Activated CD4-positive, alpha-beta T cell treated with anti-CD3 and anti-CD28 coated beads, Interleukin-2, amount 50 U/mL, for 1 hour (primary cell): ENCODE measurements at places on chromosomes 2 and 18.

DNA sequence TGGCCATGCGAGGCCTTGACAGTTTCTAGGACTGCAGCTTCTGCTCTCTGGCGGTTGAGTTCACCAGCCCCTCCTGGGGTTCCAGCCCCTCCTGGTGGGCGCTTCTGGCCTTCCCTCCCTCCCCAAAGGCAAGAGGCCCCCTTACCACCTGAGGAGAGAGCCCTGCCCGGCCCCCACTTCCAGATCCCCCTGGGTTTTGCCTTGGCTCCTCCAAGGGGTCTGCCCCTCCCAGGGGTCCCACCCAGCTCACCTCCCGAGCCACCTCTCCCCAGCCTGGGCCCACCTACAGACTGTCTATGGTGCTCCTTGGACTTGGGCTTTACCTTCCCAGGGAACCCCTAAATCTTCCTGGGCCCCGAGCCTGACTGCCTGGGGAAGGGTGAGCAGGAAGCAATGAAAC is 264.5 kb downstream of the ATAD2B start:
- no peak for DNase-seq

GRCh38 chr2:907706-908105 is 42.9 kb upstream of the SNTG2 start:
- no peak for DNase-seq

GRCh38 chr2:169303579-169304305 is 58.6 kb downstream of the LRP2 start:
- no peak for DNase-seq

DNA sequence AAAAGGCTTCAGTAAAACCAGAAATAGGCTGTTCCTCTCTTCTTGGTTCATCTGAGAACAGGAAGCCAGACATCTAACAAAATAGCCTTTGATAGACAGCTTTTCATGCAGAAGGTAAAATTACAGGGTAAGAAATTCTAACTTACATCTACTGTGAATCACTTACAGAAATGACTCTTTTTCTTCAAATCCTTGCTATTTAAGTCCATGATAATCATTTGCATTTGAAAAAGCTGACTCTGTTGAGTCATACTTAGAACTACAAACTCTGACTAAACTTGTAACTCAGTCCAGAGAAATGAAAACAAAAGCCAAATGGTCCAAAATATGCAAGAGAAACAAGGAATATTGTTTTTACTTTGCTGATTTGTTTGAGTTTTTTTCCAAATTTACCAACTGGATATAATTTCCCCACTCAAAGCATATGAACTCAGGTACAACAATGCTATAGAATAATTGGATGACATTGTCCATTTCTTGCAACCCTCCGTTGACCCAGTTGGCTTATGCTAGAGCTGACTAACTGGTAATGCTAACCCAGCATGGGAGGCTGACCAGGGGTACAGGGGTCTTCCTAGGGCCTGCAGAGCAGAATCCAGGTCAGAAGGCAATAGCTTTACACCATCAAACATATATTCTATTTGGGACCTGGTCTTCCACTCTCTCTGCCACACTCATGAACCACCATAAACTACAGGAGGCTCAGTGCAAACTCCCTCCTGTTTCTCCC is 18.8 kb upstream of the MREG start:
- DNase-seq: no peak

DNA sequence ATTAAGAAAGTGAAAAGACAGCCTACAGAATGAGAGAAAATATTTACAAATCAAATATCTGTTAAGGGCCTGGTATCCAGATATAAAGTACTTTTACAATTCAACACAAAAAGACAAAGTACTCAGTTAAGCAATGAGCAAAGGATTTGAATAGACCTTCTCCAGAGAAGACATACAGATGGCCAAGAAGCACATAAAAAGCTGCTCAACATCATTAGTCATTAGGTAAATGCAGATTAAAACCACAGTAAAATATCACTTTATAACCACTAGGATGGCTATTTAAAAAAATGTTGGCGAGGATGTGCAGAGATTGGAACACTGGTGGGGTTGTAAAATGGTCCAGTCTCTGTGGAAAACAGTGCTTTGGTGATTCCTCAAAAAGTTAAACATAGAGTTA is 38.9 kb downstream of the RAB31 start:
- no peak for DNase-seq

- no peak for DNase-seq
These were observed at the start of gene IL1RL1 for GRCh38 chr2:102310964-102311640. IL1RL1 (plus strand) TSS chr2:102311563; CDS start chr2:102338265, 26,702 bp downstream.

DNA sequence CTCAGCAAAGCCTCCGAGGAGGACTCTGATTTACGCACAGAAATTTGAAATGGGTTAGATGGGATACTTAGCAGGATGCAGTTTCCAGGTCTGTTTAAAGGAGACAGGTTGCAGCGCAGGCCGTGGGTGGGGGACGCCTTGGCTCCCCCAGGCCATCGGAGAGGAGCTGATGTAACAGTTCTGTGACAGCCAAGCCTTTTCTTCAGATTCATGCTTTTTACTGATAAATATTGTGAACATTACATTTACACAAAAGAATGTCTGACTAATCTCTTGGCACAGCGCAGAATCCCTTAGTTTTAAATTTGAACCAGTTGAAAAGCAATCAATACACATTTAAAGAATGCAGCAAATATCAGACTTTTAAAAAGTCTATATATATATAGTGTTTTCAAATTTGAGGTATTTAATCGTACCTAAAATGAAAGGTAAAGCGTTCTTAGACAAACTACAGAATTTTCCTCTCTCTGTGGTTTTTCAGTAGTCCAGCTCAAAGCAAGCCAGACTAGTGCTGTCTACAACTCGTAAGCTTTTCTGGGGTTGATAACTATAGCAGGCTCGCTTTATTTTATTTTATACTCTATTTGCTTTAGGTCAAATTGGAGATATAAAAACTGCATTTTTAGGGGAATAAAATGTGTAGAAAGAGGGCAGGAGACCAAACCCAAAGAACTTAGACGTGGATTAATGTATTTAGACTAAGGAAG is 221.9 kb downstream of the PIEZO2 start:
- DNase-seq: no peak

- DNase-seq: no peak
These were observed 18.1 kb upstream of the MAPRE3 start for GRCh38 chr2:26952374-26952773.

GRCh38 chr2:128997166-128997866 is 678.6 kb upstream of the HS6ST1 start:
- DNase-seq: no peak

DNA sequence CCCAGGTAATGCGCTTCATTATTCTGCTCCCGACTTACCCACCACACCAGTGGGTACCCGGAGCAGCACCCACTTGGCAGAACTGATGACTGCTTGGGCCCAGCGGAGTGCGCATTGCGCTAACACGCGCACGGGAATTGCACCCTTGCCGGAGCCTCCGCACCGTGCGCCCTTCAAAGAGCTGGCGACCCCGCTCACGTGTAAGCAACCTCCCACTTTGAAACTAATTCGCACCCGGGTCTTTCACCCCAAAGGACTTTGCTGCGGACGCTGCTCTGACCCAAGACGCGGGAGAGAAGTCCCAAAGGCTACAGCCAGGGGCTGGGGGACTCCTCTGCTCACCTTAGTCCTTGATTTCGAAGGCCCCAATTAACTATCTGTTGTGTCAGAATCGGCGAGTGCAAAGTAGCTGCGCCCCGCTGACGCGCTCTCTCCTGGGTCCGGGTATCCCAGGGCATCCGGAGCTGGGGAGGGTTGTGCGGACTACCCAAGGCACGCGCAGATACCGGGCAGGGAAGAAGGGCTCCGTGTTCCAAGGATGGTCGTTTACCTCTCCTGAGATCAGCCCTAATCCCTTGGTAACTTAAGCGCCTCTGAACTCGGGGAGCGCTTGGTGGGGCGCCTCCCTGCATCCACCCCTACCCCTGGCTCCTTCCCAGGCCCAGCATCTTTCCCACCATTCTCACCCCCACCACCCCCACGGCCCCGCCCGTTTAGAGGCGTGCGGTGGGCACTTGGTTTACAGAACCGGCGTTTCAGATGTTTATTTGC is 13.1 kb upstream of the SATB2 start:
- no peak for DNase-seq

DNA sequence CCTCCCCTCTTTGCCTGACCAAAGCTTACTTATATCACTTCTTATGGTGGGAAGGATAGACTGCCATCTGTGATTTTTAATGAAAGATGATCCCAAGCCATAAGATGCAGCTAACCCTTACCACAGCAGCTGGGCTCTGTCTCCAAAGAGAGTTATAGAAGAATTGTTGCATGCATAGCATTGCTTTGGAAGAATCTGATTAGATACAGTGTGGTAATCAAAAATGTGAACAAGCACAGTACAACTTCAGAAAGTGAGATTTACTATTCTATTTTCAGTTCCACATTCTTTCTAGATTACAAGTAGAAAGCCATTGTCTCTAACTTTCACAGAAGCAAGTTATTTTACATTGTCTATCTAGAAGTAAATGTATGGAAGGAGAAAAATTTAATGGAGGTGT is 129.0 kb upstream of the ACVR2A start:
- DNase-seq: no peak
